Stomach (tissue), 19 donors: ENCODE measurements at places on chromosomes 4 and X.

GRCh38 chr4:112182604-112183003 is 37.4 kb downstream of the FAM241A start:
- no peak for DNase-seq

DNA sequence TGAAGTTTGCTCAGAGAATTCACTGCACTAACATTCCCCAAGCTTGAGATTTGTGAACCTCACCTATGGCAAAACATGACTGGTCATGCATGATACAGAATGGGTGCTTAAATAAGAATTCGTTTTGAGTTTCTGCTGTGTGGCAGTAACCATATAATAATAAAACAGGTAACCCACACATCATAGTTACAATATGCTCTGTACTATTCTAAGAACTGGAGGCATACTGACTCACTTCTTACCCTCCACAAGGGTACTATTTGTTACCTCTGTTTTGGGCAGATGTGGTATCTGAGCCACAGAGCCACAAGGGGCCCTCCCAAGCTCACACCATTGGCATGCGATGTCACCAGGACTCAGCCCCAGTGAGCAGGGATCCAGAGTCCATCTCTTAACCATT is 17.6 kb downstream of the SLC2A9 start:
- no peak for DNase-seq

DNA sequence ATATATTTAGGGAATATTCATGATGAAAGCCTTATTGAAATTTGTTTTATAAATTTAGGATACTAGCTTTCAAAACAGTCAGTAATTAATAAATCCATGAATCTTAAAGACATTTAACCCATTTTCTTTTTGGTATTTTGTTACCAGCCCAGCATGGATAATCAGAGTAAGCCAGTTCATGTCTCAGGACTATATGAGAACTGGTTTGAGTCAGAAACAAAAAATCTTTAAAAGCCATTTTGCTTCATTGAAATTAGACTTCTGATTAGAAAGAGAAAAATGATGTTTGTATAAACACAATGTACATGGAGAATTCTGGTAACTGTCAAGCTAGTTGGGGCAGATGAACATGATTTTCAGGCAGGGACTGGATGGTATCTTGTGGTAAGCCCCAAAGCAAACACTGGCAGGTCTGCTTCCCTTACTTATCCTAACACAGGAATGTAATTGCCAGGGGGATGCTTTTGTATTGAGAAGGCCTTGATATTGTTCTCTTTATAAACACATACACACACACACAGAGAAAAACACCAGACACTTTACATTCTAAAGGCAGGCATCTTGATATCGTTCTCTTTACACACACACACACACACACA is 9.4 kb downstream of the ARHGAP10 start:
- no peak for DNase-seq

GRCh38 chr4:104630272-104630671 is 135.6 kb upstream of the CXXC4 start:
- no peak for DNase-seq

DNA sequence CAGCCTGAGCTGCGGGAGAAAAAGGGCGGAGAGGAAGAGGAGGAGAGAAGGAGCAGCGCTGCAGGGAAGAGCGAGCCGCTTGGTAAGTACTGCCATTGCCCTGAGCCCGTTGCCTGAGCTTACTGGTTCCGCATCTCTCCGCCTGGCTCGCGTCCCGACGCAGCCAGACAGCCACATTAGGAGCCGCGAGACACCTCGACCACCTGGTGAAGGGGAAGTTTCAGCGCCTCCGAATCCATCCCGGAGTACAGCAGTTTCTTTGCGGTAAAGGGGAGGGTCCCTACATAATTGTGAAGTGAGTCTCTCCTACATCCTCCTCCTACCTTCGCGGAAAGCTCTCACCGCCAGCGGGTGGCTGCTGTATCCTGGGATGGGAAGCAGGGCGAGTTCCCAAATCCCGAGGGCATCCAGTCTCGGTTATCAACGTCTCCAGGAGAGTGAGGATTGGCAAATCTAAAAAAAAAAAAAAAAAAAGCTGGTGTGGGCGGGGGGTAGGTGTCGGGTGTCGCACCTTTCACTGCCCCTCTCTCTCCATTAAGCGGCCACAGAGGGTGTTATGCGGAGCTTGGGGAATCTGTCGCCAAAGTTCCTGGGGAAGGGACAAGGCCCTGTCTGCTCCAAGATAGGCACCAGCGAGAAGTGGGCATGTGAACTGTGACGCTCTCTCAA is 7.9 kb downstream of the TBX22 start:
- DNase-seq, result peak; percentile 18

DNA sequence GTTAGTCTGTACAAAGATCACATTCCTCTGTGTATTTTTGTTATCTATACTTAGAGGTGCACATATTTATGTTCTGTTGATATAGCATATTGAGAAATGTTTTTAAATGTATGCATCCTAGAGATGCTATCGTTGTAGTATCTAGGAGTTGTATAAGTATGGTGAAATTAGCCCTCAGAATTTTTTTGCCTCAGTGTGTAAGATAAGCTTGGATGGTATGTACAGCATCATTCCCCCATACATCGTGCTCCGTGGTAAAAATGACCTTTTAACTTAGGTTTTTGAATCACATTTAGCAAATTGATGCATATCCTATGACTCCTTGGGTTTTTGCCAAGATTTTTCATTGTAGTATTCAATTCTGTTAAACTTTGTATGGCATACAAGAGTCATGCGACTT is 113.5 kb downstream of the RPA4 start:
- DNase-seq, result no peak

DNA sequence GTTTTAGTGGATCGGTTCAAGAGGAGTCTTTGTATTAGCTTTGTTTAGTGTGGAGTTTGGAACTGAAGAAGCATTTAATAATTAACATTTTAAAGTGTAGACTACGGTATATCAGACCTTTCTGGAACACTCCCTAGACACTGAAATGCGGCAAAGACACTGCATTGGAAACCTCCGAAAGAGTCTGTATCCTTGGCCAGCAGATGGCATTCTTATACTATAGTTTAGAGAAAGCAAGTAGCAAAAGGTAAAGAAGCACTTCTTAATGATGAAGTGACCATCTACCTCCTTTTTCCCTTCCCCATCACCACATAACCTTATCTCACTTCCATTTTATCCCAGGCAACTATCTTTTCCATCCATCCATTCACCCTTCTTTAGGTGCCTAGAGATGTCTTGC is 7.6 kb downstream of the FABP2 start:
- DNase-seq, result no peak

DNA sequence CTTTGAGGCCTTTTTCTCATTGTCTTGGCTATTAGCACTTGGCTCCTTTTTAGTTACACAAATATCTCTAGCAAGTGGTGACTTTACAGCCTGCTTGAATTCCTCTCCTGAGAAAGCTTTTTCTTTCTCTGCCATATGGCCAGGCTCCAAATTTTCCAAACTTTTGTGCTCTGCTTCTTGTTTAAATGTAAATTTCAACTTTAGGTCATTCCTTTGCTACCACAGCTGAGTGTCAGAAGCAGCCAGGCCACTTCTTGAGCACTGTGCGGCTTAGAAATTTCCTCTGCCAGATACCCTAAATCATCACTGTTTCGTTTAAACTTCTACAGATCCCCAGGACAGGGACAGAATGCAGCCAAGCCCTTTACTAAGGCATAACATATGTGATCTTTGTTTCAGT is 222.4 kb downstream of the FBXO8 start:
- no peak for DNase-seq

- peak; percentile 63 for DNase-seq
Observed at GRCh38 chrX:134622056-134622812, 36.0 kb downstream of the PLAC1 start.

GRCh38 chr4:139011225-139011950 is 4.2 kb upstream of the NOCT start:
- no peak for DNase-seq

DNA sequence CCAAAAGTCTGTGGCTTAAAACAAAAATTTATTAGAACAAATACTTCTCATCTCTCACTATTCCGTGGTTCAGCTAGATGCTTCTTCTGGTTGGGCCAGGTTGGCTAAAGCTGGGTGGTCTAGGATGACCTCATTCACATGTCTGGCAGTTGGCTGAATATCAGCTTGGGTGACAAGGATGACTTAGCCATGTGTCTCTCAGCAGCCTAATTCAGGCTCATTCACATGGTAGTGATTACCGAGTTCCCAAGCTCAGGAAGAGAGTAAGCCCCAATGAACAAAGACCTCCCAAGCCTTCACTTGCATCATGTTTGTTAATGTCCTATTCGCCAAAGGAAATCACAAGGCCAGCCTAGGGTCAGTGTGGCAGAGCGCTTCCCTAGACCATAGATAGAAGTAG is 119.4 kb downstream of the FANCB start:
- no peak for DNase-seq

GRCh38 chr4:8148159-8148558 is 10.5 kb downstream of the ABLIM2 start:
- no peak for DNase-seq

- no peak for DNase-seq
Observed at GRCh38 chr4:87105101-87105845, 115.1 kb downstream of the KLHL8 start.

GRCh38 chr4:7903791-7904516 is 35.7 kb downstream of the AFAP1 start:
- no peak for DNase-seq

DNA sequence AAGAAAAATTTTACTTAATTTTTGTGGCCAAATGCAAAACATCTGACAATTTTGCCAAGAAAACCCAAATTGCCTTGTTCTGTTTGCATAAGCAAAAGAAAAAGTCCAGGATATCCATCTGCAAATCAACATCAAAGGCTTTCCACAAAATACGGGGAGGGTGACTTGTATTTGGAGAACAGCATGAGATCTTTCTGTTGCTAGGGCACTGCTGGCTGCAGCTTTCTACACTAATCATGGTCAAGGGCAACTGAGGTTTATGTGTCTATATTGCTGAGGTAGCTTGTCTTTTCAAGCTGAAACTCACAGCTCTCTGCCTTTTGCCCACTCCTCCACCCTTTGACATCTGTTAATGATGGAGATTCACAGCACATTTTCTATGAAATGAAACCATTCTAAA is 389.1 kb downstream of the NKX6-1 start:
- DNase-seq, result peak; percentile 30

DNA sequence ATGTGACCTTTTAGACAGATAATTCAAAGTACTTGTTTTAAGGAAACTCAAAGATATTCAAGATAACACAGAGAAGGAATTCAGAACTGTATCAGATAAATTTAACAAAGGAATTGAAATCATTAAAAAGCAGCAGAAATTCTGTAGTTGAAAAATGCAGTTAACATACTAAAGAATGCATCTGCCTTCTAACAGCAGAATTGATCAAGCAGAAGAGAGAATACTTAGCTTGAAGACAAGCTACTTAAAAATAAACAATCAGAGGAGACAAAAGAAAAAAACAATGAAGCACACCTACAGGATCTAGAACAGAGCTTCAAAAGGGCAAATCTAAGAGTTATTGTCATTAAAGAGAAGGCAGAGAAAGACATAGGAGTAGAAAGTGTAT is 123.0 kb upstream of the TET2 start:
- no peak for DNase-seq

- no peak for DNase-seq
Observed at GRCh38 chr4:117249333-117249732, 164.0 kb upstream of the TRAM1L1 start.

- DNase-seq, result no peak
Observed at GRCh38 chr4:106291678-106292077, 24.3 kb downstream of the TBCK start.

DNA sequence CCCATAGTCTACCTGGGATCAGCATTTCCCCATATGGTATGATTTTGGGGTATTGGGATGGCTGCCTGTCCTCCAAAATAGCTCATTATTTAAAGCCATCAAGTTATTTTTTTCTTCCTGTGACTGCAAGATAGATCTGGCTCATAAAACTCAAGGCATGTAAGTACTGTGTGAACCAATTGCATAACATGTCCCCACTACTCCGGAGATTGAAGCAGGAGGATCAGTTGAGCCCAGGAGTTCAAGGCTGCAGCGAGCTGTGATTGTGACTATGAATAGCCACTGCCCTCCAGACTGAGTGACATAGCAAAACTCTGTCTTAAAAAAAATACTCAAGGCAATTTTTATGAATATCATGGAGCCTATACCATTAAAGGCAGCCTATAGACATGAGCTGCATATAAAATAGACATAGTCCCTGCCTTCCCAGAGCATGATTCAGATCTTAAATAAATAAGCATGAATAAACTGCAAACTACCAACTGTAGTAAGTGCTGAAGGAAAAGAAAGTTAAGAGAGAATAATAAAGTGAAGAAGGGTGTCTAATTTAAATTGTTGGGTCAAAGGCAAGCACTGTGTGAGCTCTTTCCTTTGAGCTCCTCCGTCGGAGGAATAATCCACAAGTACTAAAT is 16.9 kb upstream of the MMAA start:
- DNase-seq, result no peak

- DNase-seq, result peak; percentile 43
Observed at GRCh38 chr4:109977854-109978501, 65.3 kb downstream of the EGF start.

DNA sequence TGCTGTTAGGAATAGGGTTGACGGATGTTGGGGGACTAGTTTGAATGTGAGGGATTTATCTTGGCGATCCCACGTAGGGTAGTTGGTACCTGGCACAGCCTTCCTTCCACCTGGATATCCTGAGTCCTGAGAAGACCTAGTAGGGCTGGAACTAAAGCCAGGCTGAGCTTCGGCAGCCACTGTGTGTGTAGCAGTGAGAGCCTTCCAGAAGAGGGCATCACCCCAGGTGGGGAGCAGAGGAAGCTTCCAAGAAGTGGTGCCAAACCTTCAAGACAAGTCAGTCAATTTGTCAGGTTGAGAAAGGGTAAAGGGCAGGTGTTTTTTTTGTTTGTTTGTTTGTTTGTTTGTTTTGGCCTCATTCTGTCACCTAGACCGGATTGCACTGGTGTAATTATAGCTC is 1.2 kb upstream of the FGFBP2 start:
- DNase-seq, result no peak

DNA sequence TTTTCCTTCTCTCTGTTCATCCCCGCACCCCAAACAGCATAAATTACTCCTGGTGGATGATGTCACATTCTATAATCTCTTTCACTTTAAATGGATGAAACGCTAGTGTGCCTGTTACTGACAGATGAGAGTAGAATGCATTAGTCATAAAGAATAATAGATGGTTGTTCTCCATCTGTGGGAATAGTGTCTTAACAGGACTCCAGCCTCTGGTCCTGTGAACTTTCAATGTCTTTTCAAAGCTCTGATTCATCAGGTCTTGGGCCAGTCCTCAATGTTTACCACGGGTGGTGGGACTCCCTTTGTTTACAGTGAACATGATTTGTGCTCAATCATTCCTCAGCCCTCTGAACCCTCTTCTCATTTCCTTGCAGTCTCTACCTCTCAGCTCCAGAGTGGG is 182.6 kb downstream of the GABRB1 start:
- no peak for DNase-seq

- no peak for DNase-seq
Observed at GRCh38 chrX:151870602-151871001, 42.1 kb upstream of the MAGEA4 start.

- no peak for DNase-seq
Observed at GRCh38 chr4:84915396-84915780, 51.1 kb downstream of the WDFY3 start.

GRCh38 chr4:30863021-30863420 is 142.9 kb downstream of the PCDH7 start:
- peak; percentile 57 for DNase-seq
